Tibial nerve (tissue), 4 donors: ENCODE measurements at places on chromosomes 2 and 18.

DNA sequence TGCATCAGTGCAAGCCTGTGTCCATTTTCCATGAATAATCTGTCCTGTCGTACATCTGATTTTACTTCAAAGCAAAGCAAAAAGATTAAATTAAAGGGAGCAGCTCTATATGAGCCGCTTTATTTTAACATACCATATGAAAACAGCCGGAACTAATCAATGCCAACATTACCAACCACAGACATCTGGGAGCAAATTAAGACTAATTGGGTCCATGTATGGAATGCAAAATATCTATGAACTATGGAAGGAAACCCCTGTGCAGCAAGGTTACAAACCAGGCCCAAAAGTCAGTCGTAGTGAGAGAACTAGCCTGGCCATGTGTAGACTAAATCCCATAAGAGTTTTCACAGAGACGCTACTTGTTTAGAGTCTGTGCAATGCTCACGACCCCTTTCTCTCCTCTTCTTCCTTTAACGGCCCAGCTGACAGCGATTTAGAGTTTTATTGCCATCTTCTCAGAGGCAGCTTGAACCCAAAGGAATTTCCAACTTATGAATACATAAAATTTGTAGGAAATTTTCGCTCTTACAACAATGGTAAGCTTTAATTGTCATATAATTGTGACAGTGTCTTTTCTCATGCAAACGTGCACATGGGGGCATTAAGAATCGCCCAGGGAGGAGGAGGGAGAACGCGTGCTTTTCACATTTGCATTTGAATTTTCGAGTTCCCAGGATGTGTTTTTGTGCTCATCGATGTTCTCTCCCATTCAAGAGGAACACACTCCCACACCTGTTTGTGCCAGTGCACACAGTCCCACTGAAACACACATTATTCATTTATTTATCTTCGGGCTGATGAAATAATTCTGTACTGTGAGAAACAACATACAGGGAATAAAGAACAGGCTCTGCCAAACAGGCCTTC lies 52.9 kb upstream of the RPL31 start:
- no peak overlapping the region for H3K4me3 ChIP-seq
- H3K4me1 ChIP-seq: no peaks in the 10 kb centered on the region
- H3K27me3 ChIP-seq: no peaks in the 10 kb centered on the region
- no peak overlapping the region for H3K27ac ChIP-seq
- DNase-seq: no peak
- no peaks in the 10 kb centered on the region for H3K36me3 ChIP-seq

DNA sequence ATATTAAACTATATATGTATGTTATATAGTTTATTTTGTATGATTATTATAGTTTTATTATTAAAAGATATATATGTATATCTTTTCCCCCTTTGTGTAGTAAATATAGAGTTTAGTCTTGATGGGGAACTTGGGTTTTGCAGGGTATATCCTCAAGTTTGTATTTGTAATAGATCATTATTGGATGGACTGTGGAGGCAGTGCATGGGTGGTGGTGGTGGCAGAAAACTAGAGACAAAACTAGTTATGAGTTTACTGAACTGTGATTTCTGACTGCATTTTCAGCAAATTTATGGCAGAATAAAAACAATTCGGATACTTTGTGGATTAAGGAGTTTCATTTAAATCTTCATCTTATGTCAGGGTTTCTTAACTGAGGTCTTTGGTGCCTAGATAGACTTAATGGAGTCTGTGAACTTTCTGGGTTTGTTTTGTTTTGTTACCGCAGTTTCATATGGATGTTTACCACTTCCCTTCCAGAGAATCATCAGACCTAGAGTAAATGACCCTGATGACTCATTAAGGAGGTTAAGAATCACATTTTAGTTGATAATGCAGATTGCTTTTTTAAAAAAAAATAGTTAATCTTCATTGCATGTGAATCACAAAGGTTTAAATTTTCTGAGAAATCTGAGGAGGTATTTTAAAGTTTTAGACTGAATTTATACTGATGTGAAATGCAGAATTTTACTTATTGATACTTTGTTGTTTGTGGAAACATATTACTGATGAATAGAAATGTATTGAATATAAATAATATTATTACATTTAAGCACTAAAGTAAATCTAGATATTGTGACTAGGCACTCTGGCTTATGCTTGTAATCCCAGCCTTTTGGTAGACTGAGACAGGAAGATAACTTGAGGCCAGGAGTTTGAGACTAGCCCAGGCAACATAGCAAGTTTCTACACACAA lies 14.5 kb downstream of the EPC2 start:
- no peaks in the 10 kb centered on the region for H3K36me3 ChIP-seq
- H3K4me3 ChIP-seq: no peak overlapping the region
- no peaks in the 10 kb centered on the region for H3K4me1 ChIP-seq

GRCh38 chr2:239337877-239338484 lies 62.8 kb downstream of the HDAC4 start:
- no peaks in the 10 kb centered on the region for H3K27me3 ChIP-seq
- no peak overlapping the region for H3K27ac ChIP-seq
- DNase-seq: no peak

GRCh38 chr18:77091366-77091765 lies 41.2 kb downstream of the MBP start:
- H3K36me3 ChIP-seq: no peaks in the 10 kb centered on the region
- DNase-seq: no peak
- no peaks in the 10 kb centered on the region for H3K4me1 ChIP-seq
- no peak overlapping the region for H3K27ac ChIP-seq

GRCh38 chr2:181810823-181811695 lies 80.5 kb upstream of the ITPRID2 start:
- DNase-seq: no peak
- peaks cover 31% of the 10 kb centered on the region for H3K4me1 ChIP-seq
- H3K36me3 ChIP-seq: no peaks in the 10 kb centered on the region
- no peak overlapping the region for H3K4me3 ChIP-seq
- H3K27me3 ChIP-seq: no peaks in the 10 kb centered on the region

- no peaks in the 10 kb centered on the region for H3K36me3 ChIP-seq
- H3K4me3 ChIP-seq: no peak overlapping the region
- H3K27me3 ChIP-seq: no peaks in the 10 kb centered on the region
- no peak for DNase-seq
- no peak overlapping the region for H3K27ac ChIP-seq
Observed at GRCh38 chr2:109719871-109720270, 74.2 kb upstream of the RGPD5 start.

DNA sequence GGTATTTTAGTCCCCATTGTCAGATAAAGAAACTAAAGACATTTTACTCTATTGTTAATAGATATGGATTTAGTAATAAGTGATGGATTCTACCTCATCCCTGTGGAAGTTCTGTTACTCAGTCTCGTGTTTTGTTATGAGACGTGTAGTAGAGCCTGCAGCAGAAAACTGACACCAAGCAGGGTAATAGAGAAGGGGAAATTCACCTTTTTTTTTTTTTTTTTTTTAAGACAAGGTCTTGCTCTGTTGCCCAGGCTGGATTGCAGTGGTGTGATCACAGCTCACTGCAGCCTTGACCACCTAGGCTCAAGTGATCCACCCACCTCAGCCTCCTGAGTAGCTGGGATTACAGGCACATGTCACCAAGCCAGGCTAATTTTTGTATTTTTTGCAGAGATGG lies 164.5 kb downstream of the CERS6 start:
- no peaks in the 10 kb centered on the region for H3K27me3 ChIP-seq
- H3K27ac ChIP-seq: no peak overlapping the region
- H3K36me3 ChIP-seq: no peaks in the 10 kb centered on the region
